CD4-positive, alpha-beta T cell treated with Interleukin-1 beta for 1 hour (primary cell): ENCODE measurements at places on chromosomes 7 and 10.

- no peak for DNase-seq
These were observed 51.6 kb downstream of the NUDCD3 start for GRCh38 chr7:44438816-44439215.

DNA sequence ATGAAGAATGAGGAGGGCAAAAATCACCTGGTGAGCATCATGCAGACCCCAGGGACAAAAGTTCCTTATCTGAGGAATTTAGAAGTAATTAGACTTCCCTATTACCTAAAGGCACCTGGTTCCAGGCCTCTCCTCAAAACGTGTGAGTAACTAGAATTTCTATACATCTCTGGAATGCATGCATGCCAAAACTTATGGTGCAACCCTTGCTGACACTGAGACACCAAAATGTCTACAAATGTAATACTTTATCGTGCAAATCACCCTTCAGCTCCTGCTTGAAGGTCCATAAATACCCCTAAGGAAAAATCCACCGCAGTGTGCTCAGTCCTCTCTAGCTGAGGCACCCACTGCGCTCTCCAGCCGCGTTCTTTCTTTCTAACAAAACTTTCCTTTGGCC is 84.2 kb downstream of the PAXIP1 start:
- DNase-seq: no peak

DNA sequence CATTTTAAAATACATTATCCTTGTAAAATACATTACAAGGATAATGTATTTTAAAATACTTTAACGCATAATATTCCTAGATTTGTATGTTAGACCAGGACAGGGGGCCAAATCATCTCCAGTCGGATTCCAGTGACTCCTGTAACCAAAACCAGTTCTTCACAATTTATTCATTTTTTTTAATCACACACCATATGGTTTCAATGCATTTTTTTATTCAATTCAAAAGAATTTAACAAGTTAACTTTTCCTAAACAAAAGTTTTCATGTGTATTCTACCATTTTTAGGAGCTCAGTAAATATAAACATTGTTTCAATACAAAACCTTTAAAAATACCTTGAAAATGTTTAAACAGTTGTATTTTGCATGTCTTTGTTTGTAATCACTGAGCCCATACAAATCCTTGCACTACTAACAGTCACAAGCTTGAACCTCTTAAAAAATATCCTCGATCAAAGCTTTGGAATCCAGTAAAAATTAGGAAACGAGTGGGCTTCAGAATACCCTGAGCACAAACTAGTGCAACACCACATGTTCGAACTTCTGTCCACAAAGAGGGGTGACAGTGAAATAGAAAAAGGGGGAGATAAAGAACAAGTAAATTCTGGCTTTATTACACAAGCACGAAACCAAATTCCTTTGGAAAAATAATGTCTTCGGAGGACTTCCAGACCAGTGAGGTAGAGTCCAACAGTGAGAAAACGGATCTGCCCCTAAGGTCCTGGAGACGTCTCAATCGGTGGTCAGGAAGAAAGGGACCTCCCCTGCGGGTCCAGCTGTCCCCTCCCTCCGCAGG is 1.6 kb downstream of the CCDC71L start:
- no peak for DNase-seq

DNA sequence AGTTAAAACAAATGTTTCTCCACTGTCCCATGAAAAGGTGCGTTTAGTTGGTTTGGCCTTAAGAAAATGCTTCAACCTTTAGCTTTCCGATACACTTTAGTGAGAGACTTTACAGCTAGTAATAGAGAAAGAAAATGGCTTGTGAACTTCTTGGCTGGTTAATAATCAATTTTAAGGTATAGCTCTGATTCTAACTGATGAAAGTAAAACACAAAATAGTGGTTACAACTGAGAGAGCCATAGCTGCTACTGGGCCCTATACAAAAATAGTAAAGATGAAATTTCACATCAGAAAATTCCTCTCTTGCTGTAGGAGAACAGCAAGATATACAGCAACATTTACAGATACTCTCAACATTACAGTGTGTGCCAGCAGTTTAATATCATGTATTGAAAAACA is 371.4 kb downstream of the PHTF2 start:
- DNase-seq: no peak
